ENCODE measurements at places on chromosomes 7 and 10.

GRCh38 chr10:44240584-44241205 is 144.2 kb downstream of the CXCL12 start:
- no peak for DNase-seq

- DNase-seq: no peak
These were observed 26.3 kb upstream of the SLC35G1 start for GRCh38 chr10:93867525-93867924.

DNA sequence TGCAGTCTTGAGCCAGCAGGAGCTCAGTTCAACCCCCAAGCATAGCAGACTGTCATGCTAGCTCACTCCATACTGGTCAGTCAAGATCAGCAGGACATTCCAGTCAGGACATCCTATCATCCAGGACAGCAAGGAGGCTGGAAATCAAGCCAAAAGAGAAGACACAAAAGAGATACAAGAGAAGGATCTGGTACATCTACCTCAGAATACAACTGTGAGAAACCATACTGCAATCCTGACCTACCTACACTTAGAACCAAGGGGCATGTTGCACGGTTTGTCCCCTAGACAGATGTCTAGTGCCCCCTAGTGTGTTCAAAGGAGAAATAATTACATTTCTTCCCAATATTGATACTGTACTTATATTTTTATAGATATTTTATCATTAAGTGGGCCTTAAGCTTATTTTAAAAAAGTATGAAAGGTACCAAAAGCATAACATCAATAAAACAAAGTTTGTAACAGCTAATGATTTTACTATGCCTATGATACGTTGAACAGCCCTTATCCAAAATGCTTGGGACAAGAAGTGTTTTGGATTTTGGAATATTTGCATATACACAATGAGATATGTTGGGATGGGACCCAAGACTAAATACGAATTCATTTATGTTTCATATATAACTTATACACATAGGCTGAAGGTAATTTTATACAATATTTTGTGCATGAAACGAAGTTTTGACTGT is 26.7 kb downstream of the ERCC6 start:
- no peak for DNase-seq

- DNase-seq: no peak
These were observed 16.3 kb downstream of the CUBN start for GRCh38 chr10:17113346-17113745.

DNA sequence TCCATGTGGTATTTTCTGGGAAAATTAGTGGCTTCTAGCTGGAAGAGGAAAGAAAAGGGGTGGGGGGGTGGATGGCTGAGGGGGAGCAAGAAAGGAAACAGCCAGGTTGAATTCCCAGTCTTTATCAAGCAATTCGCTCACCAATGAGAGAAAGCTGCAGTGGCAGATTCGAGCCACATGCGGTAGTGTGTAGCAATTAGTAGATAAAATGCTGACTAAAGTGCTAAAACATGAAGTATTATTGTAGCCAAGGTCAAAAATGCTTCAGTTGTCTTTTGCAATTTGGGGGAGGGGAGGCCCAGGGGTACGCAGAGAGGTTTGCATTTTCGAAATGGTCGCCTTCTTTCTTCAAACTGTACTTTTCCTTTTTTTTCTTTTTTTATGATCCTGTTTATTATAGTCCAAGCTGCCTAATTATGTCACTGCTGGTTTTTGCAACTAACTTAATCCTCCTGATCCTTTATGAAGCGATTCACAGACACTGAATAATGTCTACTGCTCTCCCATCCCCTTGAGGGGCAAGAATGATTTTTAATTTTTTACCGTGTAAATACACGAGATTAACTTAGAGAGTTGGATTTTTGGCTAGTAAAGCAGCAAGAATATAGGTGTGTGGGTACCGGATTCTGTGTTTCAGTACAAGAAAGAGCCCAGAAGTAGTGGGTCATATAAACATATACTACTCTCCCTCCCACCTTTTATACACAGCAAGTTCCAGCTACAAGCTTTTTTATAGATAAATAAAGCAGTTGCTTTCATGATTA is 3.6 kb upstream of the ARID5B start:
- DNase-seq: no peak

- no peak for DNase-seq
These were observed 71.2 kb upstream of the RPA3 start for GRCh38 chr7:7789551-7789988.

GRCh38 chr10:125451319-125451718 is 231.6 kb downstream of the TEX36 start:
- no peak for DNase-seq

DNA sequence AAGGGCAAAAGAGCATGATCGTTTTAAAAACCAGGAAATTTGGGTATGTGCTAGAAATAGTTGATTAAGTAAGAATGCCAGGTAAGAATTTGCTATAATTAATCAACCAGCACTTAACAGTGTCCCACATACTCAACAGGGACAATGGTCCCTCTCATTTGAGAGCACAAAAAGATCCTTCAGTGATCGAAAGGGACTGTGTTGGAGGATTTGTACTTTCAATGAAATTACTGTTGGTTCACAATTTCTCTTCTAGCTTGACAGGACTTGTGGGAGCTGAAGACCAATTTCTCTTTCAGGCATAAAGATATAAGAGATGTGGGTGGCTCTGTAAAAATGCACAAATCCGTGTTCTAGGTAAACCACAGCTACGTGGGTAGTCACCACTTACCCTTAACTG is 12.5 kb upstream of the PLEKHS1 start:
- no peak for DNase-seq

DNA sequence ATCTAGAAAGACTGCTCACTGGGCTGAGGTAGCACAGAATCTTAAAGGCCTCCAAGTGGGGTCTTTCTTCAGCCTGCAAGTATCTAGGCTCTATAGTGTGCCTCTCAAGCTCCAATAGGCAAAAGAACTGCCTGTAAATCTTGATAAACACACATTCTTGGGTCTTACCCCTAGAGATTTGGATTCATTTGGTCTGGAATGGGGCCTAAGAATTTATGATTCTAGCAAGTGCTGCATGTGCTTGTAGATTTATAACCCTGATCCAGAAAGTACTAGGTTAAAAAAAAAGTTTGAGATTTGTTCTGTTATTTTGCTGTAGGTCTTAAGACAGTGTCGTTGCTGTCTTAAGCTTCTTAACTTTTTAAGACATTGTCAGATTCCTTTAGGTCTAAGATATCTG is 74.1 kb downstream of the RALA start:
- no peak for DNase-seq

GRCh38 chr10:71072823-71073210 is 139.6 kb upstream of the UNC5B start:
- DNase-seq: no peak

DNA sequence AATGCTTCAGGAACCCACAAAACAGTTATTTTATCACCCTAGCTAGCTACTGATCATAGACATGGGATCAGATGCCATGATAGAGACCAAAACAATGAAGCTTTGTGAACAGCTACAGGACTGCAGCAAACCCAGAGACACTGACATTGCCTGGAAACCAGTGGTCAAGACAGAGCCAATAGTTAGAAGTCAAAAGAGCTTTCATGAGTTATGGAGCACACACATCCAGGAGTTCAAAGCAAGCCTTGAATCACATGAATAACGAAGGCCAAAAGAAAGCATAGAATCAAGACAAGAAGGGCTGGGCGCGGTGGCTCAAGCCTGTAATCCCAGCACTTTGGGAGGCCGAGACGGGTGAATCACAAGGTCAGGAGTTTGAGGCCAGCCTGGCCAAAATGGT is 34.5 kb upstream of the GSAP start:
- DNase-seq: no peak

DNA sequence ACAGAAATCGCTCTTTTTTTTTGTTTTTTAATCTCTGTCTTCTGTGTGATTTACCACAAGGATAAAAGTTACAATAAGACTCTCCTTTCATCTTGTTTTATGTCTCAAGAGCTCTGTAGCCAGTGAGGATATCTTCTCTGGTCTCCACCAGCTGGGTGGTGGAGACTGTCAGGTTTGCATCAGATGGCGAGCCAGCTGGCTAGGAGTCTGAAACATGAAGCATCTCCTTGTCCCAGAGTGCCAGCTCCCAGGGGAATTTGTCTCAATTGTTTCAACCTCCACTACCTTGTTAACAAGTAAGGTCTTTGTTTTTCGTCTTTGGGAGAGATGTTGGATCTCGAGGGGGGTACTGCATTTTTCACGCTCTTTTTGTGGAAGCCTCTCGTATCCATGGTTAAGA is 47.3 kb downstream of the FRMPD2 start:
- DNase-seq: no peak

- no peak for DNase-seq
These were observed 176.5 kb downstream of the SUGCT start for GRCh38 chr7:40311307-40311706.

DNA sequence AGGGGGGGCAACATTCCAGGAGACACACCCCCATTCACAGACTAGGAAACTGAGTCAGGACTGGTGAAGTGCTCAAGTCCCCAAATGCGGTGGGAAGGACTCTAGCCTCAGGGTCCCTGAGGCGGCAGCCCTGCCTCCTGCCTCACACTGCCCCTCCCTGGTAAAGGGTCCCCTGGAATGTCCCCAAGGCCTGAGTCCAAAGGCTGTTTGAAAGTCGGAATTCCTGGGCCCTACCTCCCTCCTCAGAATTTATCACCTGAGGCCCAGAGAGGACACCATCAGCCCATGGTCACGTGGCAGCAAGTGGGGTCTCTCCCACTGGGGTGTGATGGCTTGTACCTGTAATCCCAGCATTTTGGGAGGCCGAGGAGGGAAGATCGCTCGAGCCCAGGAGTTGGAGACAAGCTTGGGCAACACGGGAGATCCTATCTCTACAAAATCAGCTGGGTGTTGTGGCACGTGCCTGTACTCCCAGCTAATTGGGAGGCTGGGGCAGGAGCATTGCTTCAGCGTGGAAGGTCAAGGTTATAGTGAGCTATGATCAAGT is 110.3 kb upstream of the TNRC18 start:
- no peak for DNase-seq

GRCh38 chr10:98920360-98920759 is 315.3 kb downstream of the HPSE2 start:
- no peak for DNase-seq

DNA sequence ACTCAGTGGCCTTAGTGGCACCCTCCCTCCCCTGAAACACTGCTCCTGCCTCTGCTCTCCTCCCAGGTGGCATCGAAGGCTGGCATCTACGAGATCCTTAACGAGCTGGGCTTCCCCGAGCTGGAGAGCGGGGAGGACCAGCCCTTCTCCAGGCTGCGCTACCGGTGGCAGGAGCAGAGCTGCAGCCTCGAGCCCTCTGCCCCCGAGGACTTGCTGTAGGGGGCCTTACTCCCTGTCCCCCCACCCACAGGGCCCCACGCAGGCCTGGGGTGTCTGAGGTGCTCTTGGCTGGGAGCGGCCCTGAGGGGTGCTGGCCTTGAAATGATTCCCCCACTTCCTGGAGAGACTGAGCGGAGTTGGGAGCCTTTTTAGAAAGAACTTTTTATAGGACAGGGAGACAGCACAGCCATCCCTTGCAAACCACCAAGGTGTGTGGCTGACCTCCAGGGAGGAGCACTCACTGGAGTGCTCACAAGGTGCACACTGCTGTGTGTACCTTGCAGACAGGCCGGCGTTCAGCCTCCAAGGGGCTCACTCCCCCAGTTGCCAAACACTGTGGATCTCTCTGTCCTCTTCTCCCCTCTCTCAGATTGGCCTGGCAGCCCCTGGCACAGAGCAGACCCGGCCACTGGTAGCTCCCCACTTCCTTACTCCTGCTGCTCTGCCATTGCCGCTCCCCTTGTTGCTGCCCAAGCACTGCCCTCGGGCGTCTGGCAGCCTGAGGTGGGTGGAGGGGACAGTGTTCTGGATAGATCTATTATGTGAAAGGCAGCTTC is 35.8 kb downstream of the PRF1 start:
- DNase-seq: no peak

- no peak for DNase-seq
These were observed 108.7 kb downstream of the MKLN1 start for GRCh38 chr7:131436384-131436783.

DNA sequence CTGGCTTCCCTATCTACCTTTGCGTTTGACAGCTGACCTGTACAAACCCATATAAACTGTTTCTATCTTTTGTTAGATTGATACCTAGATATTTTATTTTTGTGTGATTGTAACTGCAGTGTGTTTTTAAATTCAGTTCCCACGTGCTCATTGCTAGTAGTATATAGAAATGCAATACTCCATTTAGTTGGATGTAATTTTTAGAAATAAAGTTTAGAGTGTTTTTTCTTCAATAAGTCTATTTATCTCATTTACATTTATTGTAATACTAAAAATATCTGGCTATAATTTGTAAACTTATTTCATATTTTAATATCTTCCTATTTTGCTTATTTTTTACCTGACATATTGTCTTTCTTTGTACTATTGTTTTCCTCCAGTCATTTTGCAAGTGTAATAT is 329.7 kb upstream of the ADARB2 start:
- DNase-seq: no peak

- no peak for DNase-seq
These were observed 64.0 kb upstream of the SEMA3A start for GRCh38 chr7:84258628-84259027.

- DNase-seq: no peak
These were observed 892.0 kb upstream of the AUTS2 start for GRCh38 chr7:68706291-68706690.

- no peak for DNase-seq
These were observed 99.0 kb downstream of the UBE2H start for GRCh38 chr7:129853661-129854268.

- DNase-seq: no peak
These were observed 318.8 kb upstream of the IGFBP3 start for GRCh38 chr7:46239846-46240245.

GRCh38 chr10:5977471-5978229 is at the start of gene IL15RA:
TSS of gene IL15RA (minus strand) at chr10:5977543. CDS start at chr10:5977492, 51 bp downstream.
- DNase-seq: peak; percentile 70

GRCh38 chr7:2873686-2874551 is 29.8 kb upstream of the GNA12 start:
- DNase-seq: no peak
